ENCODE measurements at places on chromosomes 4 and X.

DNA sequence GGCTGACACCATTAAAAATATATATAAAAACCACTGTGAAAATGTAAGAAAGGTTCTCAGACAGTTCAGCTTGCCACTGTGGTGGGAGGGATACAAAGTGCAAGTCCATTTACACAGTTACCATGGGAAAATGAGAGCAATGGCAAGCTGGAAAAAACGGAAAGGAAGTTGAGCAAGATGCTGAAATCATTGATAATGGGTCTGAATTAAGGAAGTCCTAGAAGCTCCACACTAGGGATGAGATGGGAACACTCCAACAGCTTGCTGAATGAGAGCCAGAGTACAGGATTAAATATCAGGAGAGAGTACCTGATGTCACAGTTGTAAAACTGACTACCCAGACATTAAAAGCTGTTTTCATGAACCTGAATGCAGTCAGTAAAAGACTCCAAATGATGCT, 218.6 kb downstream of the PRDM5 start:
- no peak for DNase-seq

- DNase-seq: no peak
Observed at GRCh38 chr4:174929346-174929745, 11.2 kb downstream of the ADAM29 start.

- no peak for DNase-seq
Observed at GRCh38 chr4:141350122-141350905, 129.6 kb downstream of the ZNF330 start.

- no peak for DNase-seq
Observed at GRCh38 chr4:150909116-150909515, 106.0 kb downstream of the LRBA start.

GRCh38 chrX:57905141-57905540, 5.1 kb downstream of the ZXDA start:
- DNase-seq: no peak

DNA sequence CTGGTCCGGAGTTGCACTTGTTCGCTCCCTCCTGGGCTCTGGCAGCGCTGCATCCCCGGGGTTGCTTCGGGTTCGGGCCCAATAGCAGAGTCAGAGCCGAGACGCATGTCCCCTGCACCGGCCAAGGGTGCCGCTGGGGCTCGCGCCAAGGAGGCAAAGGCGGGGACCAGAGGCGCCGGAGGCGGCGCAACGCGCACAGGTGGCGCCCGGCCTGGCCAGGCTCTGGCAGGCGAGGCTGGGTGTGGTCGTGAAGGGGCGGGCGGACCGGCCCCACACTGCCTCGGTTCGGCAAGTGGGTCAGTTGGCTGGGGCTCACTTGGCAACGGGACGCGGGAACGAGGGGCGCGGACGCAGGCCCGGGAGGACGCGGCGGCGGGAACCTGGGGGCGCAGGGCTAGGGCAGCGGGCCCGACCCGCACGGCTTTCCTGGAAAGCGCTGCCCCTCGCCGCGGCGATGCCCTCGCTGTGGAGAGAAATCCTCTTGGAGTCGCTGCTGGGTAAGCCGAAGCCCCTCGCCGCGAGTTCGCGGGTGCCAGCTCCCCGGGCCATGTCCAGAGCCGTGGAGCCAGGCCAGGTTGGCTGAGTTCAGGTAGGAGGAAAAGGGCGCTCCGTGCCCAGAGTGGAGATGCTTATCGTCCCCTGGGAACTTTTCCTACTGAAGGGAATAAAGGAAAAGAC, at the start of gene CWH43:
Gene CWH43, plus strand, starts transcription at position 300 of the 678 bp plus-strand sequence. Its CDS starts 155 bp downstream, at position 455.
- no peak for DNase-seq

DNA sequence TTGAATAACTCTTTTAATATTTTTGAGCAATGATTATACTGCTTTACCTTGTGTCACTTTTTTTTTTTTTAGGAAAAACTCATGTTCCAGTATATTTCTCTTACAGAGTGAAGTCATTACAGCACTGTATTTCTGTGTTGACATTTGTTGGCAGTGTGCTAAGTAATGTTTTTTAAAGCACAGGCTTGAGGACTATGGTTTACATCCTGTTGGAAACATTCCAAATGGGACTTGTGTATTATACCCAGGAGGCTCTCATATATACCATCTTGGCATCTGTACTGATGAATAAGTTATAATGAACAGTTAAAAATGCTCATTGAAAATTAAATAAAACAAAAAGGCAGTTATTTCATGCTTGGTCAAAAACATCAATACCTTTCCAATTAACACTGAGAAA, 33.8 kb downstream of the CEP44 start:
- no peak for DNase-seq

GRCh38 chr4:92629302-92629701, 325.5 kb downstream of the GRID2 start:
- no peak for DNase-seq

DNA sequence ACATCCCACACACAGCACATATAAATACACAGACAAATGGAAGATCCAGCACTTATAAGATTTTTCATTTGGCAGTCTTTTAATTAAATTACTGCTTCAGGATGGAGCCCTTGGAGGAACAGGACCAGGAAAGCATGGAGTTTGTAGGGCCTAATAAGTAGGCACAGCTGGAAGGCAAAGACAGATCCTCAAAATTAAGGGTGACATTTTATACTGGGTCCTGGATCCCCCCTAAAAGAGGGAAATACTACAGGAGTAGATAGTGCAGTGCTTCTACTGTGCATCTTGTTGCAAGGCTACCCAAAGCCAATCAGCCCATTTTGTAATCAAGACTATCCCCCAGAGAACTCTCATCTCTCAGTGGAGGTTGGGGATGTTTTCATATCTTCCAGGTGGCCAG, 1860.7 kb upstream of the PCDH10 start:
- DNase-seq: no peak

DNA sequence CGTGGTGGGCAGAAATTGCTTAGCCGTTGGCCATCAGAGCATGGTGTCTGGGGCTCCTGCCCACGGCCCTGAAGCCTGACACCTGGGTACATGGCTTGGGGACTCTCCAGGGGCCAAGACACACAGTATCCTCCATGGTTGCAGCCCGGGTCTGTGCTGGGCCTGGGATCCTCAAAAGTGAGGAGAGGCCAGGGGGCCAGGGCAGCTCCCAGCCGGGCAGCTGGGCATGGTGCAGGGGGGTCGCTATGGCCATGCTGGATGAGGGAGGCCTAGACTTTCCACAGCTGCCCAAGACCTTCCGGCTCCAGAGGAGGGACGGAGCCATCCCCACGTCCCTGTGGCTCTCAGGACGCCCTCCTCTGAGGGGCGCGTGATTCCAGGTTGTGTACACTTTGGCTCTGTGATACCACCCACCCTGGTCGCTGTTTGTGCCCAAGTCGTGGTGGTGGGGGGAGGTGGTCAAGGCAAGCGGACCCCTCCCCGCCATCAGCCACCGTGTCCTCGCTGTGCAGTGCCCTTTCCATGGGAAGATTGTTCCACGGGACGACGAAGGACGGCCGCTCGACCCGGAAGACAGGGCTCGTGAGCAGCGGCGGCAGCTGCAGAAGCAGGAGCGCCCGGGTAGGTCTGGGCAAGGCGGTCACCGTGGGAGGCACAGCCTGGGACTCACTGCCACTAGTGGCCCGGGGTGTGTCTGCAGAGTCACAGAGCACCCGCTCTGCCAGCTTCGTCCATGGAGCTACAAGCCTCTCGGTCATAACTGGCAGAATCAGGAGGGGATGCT, 25.7 kb downstream of the NKX1-1 start:
- no peak for DNase-seq

- DNase-seq: no peak
Observed at GRCh38 chr4:176193938-176194337, 1.4 kb downstream of the SPATA4 start.

DNA sequence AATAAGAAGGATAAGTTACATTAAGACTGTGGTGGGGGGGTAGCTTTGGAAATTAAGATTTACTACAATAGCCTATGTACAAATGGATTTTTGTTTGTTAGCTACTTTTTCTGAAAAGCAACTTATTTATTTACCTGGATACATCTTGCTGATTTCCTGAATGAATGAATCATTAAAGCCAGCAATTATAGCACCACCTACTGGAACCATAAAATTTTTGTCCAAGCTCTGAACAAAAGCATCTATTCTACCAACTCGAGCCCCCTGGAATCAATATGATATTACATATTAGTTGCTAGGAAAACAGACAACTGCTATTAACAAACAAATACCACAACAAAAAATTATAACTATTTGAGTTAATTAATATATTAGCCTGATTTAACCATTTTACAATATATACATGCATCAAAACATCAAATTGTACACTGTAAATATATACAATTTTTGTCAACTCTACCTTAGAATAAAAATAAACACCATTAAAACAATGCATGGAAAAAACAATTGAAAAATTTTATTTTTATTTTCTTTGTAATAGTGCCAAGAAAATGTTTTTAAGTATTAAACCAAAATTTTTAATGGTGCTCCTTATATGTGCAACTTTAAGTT, 15.3 kb downstream of the SEPSECS start:
- no peak for DNase-seq

DNA sequence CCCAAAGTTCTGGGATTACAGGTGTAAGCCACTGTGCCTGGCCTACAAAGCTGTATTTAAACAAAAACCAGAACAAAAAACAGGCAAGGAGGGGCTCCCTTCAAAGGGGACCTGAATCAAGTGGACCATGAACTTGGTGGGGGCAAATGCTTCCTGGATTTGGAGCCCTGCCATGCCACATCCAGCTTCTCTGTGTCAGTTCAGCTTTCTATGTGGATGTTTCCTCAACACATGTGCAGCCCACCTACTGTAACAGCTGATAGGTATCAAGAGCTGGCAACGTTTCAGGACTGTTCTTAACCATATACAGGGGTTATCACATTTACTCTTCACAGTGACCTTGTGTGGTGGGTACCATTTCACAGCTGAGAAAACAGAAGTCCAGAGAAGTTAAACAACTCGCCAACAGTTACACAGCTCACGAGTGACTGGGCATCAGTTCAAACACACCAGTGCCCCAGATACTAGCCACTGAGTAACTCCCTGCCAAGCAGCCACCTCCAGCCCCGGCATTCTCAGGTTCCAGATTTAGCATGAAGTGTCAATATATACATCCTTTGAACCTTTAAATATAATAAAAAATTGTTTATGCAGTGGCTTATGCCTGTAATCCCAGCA, 7.5 kb downstream of the GPR143 start:
- no peak for DNase-seq

GRCh38 chr4:38099908-38100407, 139.8 kb downstream of the PTTG2 start:
- DNase-seq: no peak

DNA sequence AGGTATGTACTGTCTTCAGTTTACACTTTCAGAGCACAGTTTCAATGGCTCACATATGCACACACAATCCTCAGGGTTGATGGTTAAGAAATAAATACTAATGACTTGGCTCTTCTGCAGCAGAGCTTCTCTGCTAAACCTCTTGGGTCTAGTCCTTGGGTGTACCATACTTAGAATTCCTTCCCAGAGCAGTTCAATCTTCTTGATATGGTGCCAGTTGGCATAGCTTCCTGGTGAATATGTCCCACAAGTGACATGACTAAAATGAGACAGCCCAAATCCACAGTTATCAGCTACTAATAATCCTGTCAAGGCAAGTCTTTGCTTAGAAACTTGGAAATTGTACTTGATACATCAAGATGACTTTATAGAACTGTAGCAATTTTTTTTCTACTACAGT, 654.4 kb downstream of the IQCM start:
- DNase-seq: no peak

GRCh38 chrX:122248681-122249080, 935.4 kb upstream of the GRIA3 start:
- DNase-seq: no peak

- DNase-seq: no peak
Observed at GRCh38 chr4:44629280-44629866, 22.1 kb downstream of the YIPF7 start.

DNA sequence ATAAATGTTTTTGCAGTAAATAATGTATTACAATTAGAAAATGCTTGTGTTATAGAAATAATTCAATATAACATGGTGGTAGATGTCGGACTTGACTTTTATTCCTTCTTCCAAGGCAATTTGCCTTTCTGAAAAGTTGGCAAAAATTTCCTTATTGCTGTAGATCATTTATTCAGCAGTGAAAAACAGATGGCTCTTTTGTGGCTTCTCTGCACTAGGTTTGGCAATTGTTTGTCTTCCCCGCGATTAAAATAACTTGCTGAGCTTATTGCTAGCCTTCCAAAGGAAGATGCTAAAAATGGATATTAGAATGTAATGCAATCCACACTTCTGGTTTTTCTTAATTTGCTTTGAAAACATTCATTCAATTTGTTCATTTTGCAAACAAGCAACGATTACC, 1977.9 kb upstream of the ADGRL3 start:
- DNase-seq: no peak

DNA sequence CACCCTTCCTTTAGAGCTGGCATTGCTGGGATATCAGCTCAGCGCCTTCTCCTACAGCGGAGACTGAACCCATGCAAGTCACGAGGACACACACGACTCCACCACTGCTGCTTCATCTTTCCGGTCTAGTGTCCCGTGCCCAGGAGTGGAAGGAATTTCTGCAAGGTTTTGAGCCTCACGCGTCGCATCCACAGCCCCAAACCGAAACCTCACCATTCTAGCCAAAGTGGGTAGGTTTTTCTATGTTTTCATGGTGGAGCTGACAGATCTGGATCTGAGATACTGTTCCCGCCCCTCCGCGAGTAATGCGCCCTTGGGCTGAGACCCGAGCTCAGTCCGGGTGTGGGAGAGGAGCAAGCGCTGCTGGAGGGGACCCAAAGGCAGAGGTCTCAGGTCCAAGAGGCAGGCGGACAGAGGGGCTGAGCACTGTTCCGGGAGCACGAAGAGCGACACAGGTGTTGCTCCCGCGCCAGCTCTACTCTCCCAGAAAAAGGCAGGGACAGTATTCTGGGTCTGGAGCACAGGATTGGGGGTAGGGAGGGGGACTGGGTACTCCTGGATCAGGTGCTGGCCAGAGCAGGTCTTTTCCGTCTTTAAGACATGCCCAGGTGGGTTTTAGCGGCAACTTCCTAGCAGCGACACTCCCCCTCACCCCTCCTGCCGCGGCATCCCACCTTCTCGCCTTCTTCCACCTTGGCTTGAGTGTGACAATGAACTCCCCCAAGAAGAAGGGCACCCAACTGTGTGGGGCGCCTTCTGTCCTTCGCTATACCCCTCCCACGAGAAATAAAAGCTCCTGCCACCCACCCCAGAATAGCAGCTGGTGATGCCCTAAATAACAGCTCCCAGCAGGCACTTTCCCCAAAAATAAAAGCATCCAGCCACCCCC, 1.8 kb downstream of the EPHA5 start:
- no peak for DNase-seq

- no peak for DNase-seq
Observed at GRCh38 chr4:6834867-6835266, 52.3 kb downstream of the KIAA0232 start.

- DNase-seq: no peak
Observed at GRCh38 chr4:87010192-87010591, 75.4 kb downstream of the AFF1 start.

DNA sequence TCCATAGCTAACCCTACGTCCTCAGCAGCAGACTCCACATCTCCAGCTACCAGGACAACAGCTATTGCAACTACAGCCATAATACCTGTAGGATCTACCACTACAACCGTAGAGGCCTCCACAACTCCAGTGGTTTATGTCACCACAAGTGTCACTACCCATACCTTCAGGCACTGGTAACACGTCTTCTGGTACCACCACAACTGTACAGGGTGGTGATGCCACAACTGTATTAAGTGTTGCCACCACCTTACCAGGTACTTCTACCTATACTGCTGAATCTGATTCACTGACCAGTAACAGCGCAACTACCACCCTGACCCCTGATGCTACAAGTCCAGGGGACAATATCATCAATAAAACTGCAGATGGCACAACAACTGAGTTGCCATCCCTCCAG, 34.6 kb upstream of the CABS1 start:
- no peak for DNase-seq

Data from stimulated activated CD8-positive, alpha-beta memory T cell treated with anti-CD3 and anti-CD28 coated beads, Interleukin-12 subunit alpha, Interleukin-12 subunit beta, amount 100 ng/mL, for 4 hours (primary cell).